ENCODE measurements at places on chromosomes 1 and 21. TPM values are rescaled to one million over a fixed set of nuclear protein-coding genes. Genes with fewer than 3 reads are reported as not detected.

DNA sequence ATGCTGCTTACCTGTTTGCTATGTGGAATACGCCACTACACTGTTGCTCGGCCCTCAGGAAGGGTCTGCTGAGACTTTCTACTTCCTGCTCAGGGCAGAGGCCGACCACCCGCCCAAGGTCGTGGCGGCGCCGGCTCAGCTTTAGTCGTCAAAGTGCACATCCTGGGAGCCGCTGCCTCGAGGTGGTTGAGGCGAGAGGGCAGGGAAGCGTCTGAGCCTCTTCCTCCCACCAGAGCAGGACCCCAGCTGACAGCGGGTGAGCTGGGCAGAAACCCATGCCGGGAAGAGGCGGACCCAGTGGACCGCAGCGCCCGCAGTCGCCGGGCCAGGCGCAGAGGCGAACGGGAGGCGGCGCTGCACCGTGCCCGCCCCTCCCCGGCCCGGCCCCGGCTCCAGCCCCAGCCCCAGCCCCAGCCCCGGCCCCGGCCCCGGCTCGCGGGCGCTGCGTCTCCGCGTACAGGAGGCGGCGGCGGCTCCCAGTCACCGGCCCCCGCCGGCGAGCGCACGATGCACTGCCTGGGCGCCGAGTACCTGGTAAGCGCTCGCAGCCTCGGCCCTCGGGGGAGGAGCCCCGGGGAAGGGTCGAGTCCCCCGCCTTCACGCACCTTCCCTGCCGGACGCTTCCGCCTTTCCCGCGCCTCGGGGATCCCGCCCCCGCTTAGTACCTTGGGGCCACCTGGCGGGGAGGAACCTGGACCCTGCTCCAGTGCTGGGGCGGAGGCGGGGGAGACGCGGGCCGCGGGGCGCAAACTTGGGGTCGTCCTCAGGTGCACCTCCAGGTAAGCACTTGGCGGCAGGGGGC lies at the start of gene SLC44A3:
TSS of gene SLC44A3 (plus strand) at position 413 of the 802 bp plus-strand sequence. CDS start at position 508, 95 bp downstream.
- H3K27me3 ChIP-seq = no peaks in the 10 kb centered on the region
- peak within 1 kb of the TSS; percentile 63 for H3K4me3 ChIP-seq
- H3K4me1 ChIP-seq = peaks cover 4% of the 10 kb centered on the region
- peak; percentile 63 for DNase-seq
- H3K36me3 ChIP-seq = no peaks in the 10 kb centered on the region
- no peak within 1 kb of the TSS for H3K27ac ChIP-seq

- no peak overlapping the region for H3K27ac ChIP-seq
- peaks cover 1% of the 10 kb centered on the region for H3K4me1 ChIP-seq
- H3K4me3 ChIP-seq = no peak overlapping the region
- H3K36me3 ChIP-seq = no peaks in the 10 kb centered on the region
These were observed 2.3 kb downstream of the TTC13 start for GRCh38 chr1:230976360-230976759.

GRCh38 chr1:215833941-215834729 lies 267.0 kb downstream of the KCTD3 start:
- H3K4me1 ChIP-seq = no peaks in the 10 kb centered on the region
- no peak overlapping the region for H3K27ac ChIP-seq
- no peaks in the 10 kb centered on the region for H3K27me3 ChIP-seq
- H3K4me3 ChIP-seq = no peak overlapping the region
- DNase-seq = no peak
- H3K36me3 ChIP-seq = no peaks in the 10 kb centered on the region

GRCh38 chr21:17785403-17785788 lies 33.8 kb downstream of the C21orf91 start:
- no peak overlapping the region for H3K27ac ChIP-seq
- no peak overlapping the region for H3K4me3 ChIP-seq
- no peaks in the 10 kb centered on the region for H3K27me3 ChIP-seq
- no peak for DNase-seq
- H3K36me3 ChIP-seq = no peaks in the 10 kb centered on the region

GRCh38 chr1:221845650-221846371 lies 103.9 kb upstream of the DUSP10 start:
- H3K4me1 ChIP-seq = no peaks in the 10 kb centered on the region
- H3K27ac ChIP-seq = no peak overlapping the region
- H3K27me3 ChIP-seq = no peaks in the 10 kb centered on the region

DNA sequence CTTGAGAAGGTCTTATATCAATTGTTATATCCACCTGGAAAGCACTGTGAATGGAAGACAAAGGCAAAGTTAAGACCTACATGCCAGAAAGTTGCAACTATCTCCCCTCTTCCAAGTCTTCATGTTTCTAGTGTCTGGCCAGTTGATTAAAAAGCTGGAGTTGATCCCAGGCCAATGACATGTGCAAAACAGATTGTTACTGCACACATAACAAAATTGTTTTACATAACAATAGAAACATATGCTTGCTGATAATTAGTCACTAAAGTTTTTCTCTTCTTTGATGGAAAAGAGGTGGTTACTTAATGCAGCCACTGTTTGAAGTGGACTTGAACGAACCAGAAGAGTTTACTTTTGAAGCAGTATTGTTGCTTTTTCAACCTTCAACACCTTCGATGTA lies 158.2 kb downstream of the TGFBR3 start:
- no peak for DNase-seq
- no peaks in the 10 kb centered on the region for H3K27me3 ChIP-seq
- H3K4me3 ChIP-seq = no peak overlapping the region
- no peaks in the 10 kb centered on the region for H3K36me3 ChIP-seq
- no peak overlapping the region for H3K27ac ChIP-seq

- peaks cover 1% of the 10 kb centered on the region for H3K4me1 ChIP-seq
- no peak for DNase-seq
- no peak overlapping the region for H3K27ac ChIP-seq
- H3K27me3 ChIP-seq = no peaks in the 10 kb centered on the region
- H3K4me3 ChIP-seq = no peak overlapping the region
These were observed 6.9 kb downstream of the CASQ1 start for GRCh38 chr1:160197231-160197630.

- no peaks in the 10 kb centered on the region for H3K27me3 ChIP-seq
- H3K4me3 ChIP-seq = no peak overlapping the region
- H3K36me3 ChIP-seq = no peaks in the 10 kb centered on the region
- DNase-seq = no peak
- no peaks in the 10 kb centered on the region for H3K4me1 ChIP-seq
- H3K27ac ChIP-seq = no peak overlapping the region
These were observed 40.9 kb downstream of the ATP6V1G3 start for GRCh38 chr1:198499588-198499987.

DNA sequence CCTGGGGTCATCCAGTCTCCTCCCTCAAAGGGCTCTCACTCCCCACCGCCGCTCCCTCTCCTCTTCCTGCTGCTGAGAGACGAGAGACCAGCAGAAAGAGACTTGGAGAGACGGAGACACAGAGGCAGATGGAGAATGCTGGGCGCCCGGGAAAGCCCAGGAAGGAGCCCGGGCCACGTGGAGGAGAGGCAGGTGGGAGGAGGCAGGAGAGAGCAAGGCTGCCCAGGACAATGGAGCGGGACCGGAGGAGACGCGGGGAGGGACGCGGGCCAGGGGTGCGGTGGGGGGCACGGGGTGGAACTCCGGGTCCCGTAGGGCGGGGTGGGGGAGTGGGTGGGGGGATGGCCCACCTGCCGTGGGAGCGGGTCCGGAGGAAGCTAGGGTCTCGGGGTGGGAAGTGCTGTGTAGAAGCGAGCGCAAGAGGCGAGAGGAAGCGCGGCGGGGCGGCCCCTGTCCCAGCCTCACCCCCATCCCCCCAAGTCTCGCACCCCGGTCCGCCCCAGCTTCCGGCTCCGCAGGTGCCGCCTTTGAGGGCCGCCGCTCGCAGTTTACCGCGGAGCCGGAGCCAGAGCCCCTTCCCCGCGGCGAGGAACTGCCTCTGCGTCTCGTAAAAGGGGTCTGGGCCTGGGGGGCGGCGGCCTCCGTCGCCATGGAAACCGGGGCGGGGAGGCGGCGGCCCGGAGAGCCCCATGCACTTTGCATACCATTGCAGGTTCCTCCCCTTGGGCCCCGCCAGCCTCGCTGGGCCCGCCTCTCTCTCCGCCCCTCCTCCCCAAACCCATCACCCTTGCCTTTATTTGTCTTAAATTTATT lies 11.7 kb upstream of the EPHA2 start:
- peak overlapping the region; percentile 39 for H3K27ac ChIP-seq
- peak overlapping the region; percentile 55 for H3K4me3 ChIP-seq
- no peaks in the 10 kb centered on the region for H3K36me3 ChIP-seq
- H3K27me3 ChIP-seq = no peaks in the 10 kb centered on the region
- H3K4me1 ChIP-seq = no peaks in the 10 kb centered on the region

DNA sequence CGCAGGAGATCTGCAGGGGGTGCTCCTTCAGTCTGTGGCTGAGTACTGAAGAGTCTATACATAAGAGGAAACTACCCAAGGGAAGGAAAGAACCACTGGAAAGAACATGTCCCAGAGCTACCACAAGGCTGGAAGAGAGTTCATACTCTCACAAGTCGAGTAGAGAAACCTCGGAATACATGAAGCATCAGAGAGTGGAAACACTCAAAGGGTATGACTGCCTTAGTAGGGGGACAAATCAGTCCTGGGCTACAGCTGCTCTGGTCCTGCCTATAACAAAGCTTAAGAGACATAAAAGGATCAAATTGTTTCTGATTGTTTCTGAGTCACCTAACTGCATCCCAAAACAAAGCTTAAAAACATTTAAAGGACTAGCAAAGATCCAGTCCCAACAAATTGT lies 27.4 kb downstream of the TMEM50B start:
- H3K4me1 ChIP-seq = no peaks in the 10 kb centered on the region
- no peak overlapping the region for H3K27ac ChIP-seq
- no peak for DNase-seq
- no peak overlapping the region for H3K4me3 ChIP-seq
- H3K36me3 ChIP-seq = no peaks in the 10 kb centered on the region
- H3K27me3 ChIP-seq = no peaks in the 10 kb centered on the region

- no peaks in the 10 kb centered on the region for H3K36me3 ChIP-seq
- no peaks in the 10 kb centered on the region for H3K27me3 ChIP-seq
- DNase-seq = no peak
- no peak overlapping the region for H3K27ac ChIP-seq
These were observed 58.8 kb downstream of the TOR1AIP2 start for GRCh38 chr1:179818743-179819173.

DNA sequence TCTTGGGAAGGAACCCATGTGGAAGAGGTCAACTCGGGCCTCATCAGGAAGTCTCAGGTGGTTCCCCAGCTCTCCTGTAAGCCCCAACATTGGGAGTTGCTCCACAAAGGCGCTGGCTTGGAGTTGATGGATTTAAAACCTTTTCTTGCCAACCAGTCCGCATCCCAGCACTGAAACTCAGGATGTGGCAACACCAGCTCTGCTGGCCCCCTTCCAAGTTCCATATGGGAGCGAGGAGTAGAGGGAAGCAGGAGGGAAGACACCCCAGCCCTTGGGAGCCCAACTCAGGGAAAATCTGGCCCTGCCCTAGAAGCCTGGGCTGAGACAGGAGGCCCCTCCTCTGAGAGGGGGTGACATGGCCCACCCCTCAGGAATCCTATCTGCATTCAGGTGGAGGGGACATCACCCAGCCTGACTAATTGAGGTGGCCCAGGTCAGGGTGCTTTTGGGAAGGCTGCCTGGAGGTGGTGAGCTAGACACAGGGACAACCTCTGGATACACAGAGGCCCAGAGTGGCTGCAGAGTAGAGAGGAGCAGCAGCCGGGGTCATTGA lies 33.1 kb upstream of the DMBX1 start:
- DNase-seq = no peak
- H3K4me1 ChIP-seq = no peaks in the 10 kb centered on the region
- no peaks in the 10 kb centered on the region for H3K27me3 ChIP-seq
- H3K36me3 ChIP-seq = no peaks in the 10 kb centered on the region
- no peak overlapping the region for H3K27ac ChIP-seq

DNA sequence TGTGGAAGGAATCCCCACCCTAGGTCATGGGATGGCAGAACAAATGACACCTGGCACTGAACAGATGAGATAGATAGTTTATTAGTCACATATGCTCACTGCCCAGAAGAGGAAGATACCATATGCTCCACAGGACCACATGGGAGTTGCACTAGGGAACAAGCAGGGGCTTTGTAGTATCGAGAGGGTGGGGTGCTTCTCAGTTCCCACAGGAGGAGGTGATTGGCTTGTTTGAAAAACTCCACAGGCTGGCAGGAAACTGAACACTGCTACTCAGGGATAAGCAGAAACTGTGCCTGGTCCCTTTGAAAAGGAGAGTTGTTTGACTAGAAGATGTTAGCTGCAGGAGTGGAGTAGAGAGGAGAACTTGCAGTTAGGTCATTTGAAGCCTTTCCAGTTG lies 31.9 kb upstream of the RXRG start:
- no peak overlapping the region for H3K27ac ChIP-seq
- no peaks in the 10 kb centered on the region for H3K4me1 ChIP-seq
- no peak overlapping the region for H3K4me3 ChIP-seq

- no peaks in the 10 kb centered on the region for H3K4me1 ChIP-seq
- no peaks in the 10 kb centered on the region for H3K27me3 ChIP-seq
- H3K36me3 ChIP-seq = no peaks in the 10 kb centered on the region
- no peak for DNase-seq
- H3K27ac ChIP-seq = no peak overlapping the region
These were observed 41.1 kb upstream of the CSF3R start for GRCh38 chr1:36523850-36524249.

- no peak for DNase-seq
- no peak overlapping the region for H3K4me3 ChIP-seq
- no peaks in the 10 kb centered on the region for H3K27me3 ChIP-seq
- H3K36me3 ChIP-seq = no peaks in the 10 kb centered on the region
- H3K4me1 ChIP-seq = peaks cover 2% of the 10 kb centered on the region
- H3K27ac ChIP-seq = no peak overlapping the region
These were observed 9.1 kb downstream of the ABCA4 start for GRCh38 chr1:94111879-94112278.

- H3K27me3 ChIP-seq = no peaks in the 10 kb centered on the region
- no peak overlapping the region for H3K27ac ChIP-seq
- H3K36me3 ChIP-seq = no peaks in the 10 kb centered on the region
- DNase-seq = no peak
These were observed 21.9 kb downstream of the TSNAX start for GRCh38 chr1:231550448-231550781.

DNA sequence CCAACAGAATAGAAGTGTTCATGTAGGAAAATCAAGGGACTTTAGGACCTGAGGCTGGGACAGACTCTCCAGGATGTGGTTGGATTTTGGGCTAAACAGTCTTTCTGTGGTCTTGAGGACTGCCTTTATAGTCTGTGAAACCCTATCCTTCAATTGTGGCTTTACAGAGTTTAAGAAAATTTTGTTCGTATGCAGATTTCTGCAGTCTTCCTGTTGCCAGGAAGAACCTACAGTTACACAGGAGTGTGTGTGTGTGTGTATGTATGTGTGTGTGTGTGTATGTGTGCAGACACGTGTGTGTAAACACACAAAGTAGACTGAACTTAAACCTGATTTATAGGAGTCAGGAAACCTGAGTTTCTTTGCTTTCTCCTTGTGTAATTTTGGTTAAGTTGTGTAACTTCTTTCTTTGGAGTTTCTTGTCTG lies 22.8 kb downstream of the NEK7 start:
- peaks cover 8% of the 10 kb centered on the region for H3K4me1 ChIP-seq
- no peaks in the 10 kb centered on the region for H3K36me3 ChIP-seq
- no peak for DNase-seq
- H3K27ac ChIP-seq = no peak overlapping the region
- H3K4me3 ChIP-seq = no peak overlapping the region

Gene RAB3B
- total RNA-seq = 4.0 TPM

Gene TRAPPC3
- 49.6 TPM for total RNA-seq

Gene ALX3
- not detected for total RNA-seq

Gene LCE3D
- not detected for total RNA-seq

Gene CR1
- total RNA-seq = 1.2 TPM

Gene KCNJ9
- total RNA-seq = not detected

Gene BEND5
- 11.9 TPM for total RNA-seq

Gene MR1
- 12.2 TPM for total RNA-seq

Gene AQP10
- total RNA-seq = not detected

Gene HHAT
- total RNA-seq = 3.3 TPM

Gene CADM3
- total RNA-seq = 1.5 TPM

Gene KRTAP19-3
- not detected for total RNA-seq

Gene DNASE2B
- total RNA-seq = 1.6 TPM

Gene GPR37L1
- total RNA-seq = 0.25 TPM

Gene LRRC38
- total RNA-seq = not detected

Gene NHLH1
- total RNA-seq = not detected

Gene GBP7
- total RNA-seq = not detected

Gene DDI2
- 29.8 TPM for total RNA-seq

Data from ovary (tissue), 10 donors.